ENCODE measurements at places on chromosomes 4 and X.
A peak's percentile ranks its signal among the peaks of the same experiment; 100 is the strongest.

DNA sequence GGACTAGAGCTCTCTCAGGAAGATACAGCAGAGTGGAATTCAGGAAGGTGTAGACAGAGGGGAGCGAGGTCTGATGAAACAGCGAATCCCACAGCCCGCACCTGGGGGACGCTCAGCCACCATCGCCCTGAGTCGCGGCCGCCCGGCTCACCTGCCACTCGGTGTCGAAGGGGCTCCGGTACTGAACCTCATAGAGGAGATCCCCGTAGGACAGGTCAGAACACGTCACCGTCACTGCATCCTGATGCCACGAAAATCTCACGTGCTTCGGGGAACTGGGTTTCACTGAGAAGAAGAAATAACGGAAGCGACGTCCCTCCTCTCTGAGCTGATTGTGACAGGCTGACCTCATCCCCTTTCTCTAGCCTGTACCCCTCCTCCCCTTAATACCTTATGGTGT lies 10.2 kb downstream of the CRLF2 start:
- no peak for DNase-seq

GRCh38 chrX:63735882-63736281 lies 49.1 kb downstream of the ARHGEF9 start:
- DNase-seq = no peak

GRCh38 chr4:6300359-6300758 lies 30.7 kb downstream of the WFS1 start:
- no peak for DNase-seq

DNA sequence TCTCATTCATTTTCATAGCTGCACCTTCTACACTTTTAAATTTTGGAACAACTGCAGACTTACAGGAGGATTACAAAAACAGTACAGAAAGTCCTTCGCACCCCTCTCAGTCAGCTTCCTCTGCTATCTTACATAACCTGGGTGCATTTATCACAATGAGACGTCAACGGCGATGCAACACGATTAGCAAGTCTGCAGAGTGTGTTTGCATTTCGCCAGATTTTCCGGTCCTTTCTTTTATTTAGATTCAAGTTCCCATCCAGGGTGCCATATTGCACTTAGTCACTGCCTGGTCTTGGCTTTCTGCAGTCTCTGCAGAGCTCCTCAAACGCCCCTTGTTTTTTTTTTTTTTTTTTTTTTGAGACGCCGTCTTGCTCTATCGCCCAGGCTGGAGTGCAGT lies 85.9 kb downstream of the ASMT start:
- no peak for DNase-seq

DNA sequence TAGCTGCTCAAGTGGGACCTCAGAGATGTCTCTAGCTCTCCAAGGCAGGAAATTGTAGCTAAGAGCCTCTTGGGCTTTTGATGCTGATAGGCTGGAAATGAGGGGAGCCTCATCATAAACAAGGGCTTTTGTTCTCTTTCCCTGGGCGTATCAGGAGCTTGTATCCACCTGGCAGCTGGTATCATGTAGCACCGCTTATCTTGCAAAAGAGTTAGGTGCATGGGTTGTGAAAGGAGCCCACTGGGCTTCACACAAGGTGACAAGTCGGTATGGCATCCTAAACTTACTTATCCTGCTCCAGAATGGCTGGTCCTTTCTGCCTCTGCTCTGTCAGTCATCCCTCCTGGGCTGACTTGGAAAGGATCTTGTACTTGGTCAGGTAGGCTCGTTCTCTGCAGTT lies 565.8 kb downstream of the GRXCR1 start:
- no peak for DNase-seq

GRCh38 chr4:118814058-118814457 lies 21.9 kb downstream of the SEC24D start:
- DNase-seq = no peak

- no peak for DNase-seq
These were observed 68.0 kb upstream of the MSX1 start for GRCh38 chr4:4791299-4792111.

DNA sequence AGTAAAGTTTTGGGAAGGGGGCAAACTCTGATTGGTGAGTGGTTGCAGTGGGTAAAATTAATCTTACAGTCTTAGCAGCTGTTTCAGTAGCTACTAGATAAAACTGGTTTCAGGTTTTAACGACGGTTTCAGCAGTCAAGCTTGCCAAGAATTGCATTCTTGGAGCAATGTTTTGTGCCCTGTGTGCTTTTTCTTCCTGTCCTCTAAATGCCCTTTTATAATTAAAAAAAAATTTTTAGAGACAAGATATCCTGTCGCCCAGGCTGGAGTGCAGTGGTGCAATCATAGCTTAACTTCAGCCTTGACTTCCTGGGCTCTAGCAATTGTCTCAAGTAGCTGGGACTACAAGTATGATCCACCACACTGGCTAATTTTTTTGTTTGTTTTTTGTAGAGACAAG lies 6.3 kb upstream of the PPEF2 start:
- no peak for DNase-seq

- no peak for DNase-seq
These were observed 214.8 kb downstream of the SPATA18 start for GRCh38 chr4:52265781-52266525.

GRCh38 chrX:25343060-25343459 lies 327.3 kb upstream of the ARX start:
- no peak for DNase-seq

- DNase-seq = no peak
These were observed 30.6 kb downstream of the HERC6 start for GRCh38 chr4:88409206-88409605.

- no peak for DNase-seq
These were observed 22.2 kb downstream of the CRMP1 start for GRCh38 chr4:5870701-5871100.

GRCh38 chrX:95071621-95072020 lies 1397.6 kb downstream of the FAM133A start:
- no peak for DNase-seq

DNA sequence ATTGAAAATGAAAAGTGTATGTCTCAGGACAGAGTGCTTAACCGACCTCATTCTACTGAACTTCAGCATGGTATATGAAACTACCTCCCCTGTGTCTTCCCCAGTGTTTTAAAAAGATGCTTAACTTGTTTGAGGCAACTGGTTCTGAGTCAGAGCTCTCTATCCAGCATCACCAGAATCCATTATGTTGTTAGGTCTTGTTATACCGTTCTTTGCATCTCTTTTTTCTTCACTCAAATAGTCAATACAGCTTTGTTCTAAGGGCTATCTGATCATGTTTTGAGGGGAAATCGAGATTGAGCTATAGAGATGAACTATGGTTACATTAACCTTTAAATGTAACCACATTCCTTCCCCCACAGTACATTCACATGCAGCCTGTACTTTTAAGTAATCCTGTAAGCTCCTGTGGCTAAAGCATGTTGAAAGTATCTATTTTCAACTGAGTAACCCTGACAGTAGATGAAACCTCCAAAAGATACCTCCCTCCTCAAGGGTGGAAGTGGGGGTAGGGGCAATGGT lies 514.4 kb downstream of the RPA4 start:
- no peak for DNase-seq

GRCh38 chr4:148239494-148239985 lies 202.7 kb downstream of the NR3C2 start:
- no peak for DNase-seq

GRCh38 chrX:72306851-72307645 lies 1.3 kb upstream of the CITED1 start:
- DNase-seq = peak; percentile 75

- DNase-seq = no peak
These were observed 1367.0 kb downstream of the PCDH7 start for GRCh38 chr4:32087211-32087610.

GRCh38 chr4:19927381-19927780 lies 324.3 kb upstream of the SLIT2 start:
- no peak for DNase-seq

GRCh38 chr4:138919094-138919936 lies 96.3 kb upstream of the NOCT start:
- DNase-seq = peak; percentile 85

DNA sequence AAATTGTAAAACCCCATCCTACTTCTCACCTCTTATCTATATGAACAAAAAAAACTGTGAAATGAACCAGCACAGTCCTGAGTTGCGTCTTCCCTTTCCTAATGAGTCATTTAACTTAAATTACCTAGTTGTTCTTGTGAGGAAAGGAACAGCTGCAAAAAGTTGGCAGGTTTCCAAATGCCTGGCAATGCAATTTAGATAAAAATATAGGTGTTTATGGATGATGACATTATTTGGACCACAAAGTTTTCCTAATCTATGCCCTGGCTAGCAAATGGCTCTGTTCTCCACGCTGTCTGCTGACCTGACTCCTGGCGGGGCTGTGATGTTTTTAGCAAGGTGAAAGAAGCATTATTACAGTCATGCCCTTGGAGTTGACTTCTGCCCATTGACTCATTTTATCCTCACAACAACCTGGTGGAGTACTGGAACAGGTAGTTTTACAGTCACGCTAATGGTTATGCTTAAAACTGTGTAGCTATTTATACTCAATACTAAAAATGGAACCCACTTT lies 29.8 kb upstream of the RELL1 start:
- DNase-seq = no peak

GRCh38 chrX:44245733-44246132 lies 97.7 kb downstream of the EFHC2 start:
- no peak for DNase-seq

GRCh38 chrX:125150231-125150630 lies 169.4 kb upstream of the TEX13C start:
- DNase-seq = no peak

DNA sequence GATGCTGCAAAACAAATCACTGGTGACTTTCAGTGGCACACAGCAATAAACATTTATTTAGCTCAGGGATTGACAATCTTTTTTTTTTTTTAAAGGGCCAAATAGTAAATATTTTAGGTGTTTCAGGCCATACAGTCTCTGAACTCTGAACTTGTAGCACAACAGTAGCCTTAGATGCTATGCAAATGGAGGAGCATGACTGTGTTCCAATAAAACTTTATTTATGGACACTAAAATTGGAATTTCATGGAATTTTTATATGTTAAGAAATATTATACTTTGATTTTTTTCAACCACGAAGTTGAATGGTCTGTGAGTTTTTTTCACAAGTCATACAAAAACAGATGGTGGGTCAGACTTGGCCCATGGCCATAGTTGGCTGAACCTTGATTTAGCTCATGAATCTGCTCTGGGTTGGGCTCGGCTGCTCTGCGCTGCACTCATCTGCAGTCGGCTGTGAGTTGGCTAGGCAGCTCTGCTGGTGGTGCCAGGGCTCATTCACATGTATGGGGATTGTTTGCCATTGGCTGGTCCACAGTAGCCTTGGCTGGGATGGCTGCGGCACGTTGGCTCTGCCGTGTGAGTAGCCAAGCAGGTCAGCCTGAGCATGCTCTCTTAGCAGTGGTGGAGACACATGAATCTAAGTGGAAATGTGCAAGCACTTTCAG lies 231.7 kb upstream of the PGRMC2 start:
- peak; percentile 74 for DNase-seq

- DNase-seq = no peak
These were observed 598.5 kb upstream of the SPANXN1 start for GRCh38 chrX:144648788-144649187.

GRCh38 chrX:24063488-24063887 lies 8.7 kb downstream of the EIF2S3 start:
- no peak for DNase-seq

DNA sequence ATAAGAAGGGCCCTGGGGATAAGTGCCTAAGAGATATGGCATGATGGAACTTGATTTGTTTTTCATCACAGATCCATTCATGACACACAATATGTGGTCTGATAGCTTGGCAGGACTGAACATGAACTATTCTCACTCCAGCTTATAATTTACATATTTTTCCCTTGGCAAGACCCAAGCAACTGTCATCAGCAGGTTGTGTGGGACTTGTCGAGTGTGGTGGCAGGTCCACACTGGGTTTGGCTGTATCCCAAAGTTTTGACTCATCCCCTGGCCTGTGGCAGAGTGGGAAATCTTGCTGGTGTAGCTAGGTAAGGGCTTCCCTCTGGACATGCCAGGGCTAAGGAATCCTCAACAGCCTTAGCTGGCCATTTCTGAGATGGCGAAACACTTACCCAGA lies 81.0 kb upstream of the STIM2 start:
- DNase-seq = no peak

DNA sequence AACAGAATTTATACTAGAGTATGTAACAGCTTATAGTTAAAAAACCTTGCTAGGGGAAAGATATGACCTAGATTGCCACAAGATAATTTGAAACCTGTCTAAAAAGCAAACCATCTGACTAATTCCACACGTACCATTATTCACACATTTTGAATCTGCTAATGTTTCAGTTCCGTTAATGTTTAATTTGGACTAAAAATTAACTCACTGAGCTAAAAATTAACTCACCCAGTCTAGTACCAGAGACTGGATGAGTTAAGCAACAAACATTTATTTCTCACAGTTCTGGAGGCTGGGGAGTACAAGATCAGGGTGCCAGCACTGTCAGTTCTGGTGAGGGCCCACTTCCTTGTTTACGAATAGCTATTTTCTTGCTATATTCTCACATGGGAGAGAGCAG lies 231.5 kb upstream of the DIAPH2 start:
- no peak for DNase-seq

- no peak for DNase-seq
These were observed 177.8 kb downstream of the NPFFR2 start for GRCh38 chr4:72209600-72209999.

Measured in Right ventricle myocardium inferior (tissue), 1 donor.